ENCODE measurements at places on chromosomes 12 and 14.
A peak's percentile ranks its signal among the peaks of the same experiment; 100 is the strongest.

GRCh38 chr12:88052686-88053085, 23.5 kb upstream of the C12orf50 start:
- DNase-seq, result peak; percentile 53

GRCh38 chr14:77139540-77140358, 1.8 kb downstream of the ZDHHC22 start:
- peak; percentile 90 for DNase-seq

- peak; percentile 96 for DNase-seq
Measured at GRCh38 chr12:75390899-75391538, at the start of gene GLIPR1L2. TSS of gene GLIPR1L2 (plus strand) at chr12:75391089. CDS start at chr12:75391117, 28 bp downstream.

DNA sequence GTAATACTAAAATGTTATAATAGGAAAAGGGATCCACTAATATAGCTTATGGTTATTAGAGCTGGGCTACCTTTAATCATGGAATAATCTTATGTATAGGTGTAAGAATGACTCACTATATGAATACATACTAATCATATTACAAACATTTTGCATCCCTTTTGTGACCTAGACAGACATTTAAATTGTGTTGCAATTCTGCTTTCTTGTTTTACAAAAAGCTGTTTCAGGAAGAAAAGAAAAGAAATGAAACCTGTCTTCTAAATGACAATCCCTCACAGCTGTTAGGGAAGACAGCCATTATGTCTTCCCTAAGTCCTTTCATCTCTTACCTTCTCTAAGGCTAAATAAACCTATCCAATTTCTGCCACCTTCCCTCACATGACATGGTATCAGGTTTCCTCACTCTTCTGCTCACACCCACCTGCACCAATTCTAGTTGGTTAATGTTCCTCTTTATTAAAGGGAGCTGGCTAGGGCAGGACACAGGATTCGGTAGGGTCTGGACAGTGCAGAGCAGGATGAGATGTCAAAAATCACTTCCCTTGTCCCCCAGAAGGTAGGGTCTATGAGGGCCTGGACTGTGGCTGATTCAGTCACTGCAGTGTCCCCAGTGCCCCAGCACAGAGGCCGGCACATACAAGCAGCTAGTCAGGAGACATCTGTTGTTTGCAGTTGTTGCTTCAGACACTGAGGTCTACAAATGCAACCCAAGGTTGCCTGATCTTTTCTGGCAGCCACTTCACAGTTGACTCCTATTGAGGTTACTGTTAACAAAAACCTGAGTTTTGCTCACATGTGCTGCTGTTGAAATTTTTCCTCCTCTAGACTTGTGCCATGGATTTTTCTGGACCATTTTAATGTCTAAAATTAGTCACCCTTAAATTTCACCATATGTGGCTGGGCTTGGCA, 3.7 kb downstream of the DHRS7 start:
- DNase-seq, result no peak

DNA sequence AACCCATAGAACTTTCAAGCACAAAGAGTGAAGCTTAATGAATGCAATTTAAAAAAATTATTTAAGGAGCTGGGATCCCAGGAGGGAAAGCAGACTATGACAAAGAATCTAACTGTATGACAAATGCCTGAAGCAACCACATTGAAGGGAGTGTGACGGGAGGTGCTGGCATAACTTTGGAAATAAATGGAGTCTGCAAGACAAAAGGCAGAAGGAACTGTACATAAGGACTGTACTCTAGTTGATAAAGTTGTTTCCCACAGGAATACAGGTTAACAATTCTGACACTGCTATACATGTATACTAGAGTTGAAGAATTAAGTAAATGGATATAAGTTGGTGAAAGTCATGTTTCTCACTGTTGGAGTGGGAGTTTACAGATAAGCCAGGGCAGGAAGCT, 41.2 kb upstream of the WSCD2 start:
- DNase-seq, result no peak
